ENCODE measurements at places on chromosomes 4 and X.

- DNase-seq: no peak
These were observed 350.3 kb downstream of the STIM2 start for GRCh38 chr4:27210956-27211355.

DNA sequence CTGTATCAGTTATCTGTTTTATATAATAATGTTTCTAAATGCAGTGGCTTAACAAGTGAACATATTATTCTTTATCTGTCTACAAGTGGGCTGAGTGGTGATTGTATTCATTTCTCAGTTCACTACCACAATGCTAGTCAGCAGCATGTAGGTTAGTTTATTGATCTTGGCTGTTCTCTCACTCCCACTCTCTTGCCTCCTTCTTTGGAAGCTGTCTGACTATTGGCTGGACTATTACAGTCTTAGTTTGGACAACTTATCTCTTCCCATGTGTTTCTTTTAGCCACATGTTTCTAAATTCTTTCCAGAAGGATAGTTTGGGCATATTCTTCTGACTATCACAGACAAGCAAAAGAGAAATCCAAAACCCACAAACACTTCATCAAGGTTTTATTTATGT, 459.5 kb upstream of the AGA start:
- no peak for DNase-seq

DNA sequence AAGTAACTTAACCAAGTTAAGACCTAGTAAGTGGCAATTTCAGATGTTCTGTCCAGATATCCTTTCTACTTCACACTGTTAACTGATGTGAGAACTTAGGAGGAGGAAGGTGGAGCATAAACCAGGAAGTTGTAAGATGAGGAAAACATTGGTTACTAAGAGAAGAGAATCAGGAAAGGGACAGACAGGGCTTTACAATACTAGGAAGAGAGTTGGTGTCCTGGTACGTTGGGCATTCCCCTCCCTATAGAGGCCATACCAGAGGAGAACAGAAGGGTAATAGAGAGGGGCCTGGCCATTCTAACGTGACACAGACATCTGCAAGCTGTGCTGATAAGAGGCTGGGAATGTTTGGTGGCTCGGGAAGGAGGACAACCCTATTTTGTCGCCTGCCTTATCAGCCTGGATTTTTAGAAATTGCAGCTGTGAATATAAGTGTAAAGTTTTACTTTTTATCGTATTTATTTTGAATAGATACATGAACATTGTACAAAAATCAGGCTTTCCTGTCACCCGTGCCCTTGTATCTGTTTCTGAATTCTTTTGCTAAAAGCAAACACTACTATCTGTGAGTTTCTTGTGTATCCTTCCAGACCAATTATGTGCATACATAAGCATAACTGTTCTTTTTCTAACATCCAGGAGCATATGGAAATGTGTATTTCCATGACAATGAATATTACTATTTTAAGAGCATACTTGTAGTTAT, 53.5 kb upstream of the HPRT1 start:
- peak; percentile 38 for DNase-seq

DNA sequence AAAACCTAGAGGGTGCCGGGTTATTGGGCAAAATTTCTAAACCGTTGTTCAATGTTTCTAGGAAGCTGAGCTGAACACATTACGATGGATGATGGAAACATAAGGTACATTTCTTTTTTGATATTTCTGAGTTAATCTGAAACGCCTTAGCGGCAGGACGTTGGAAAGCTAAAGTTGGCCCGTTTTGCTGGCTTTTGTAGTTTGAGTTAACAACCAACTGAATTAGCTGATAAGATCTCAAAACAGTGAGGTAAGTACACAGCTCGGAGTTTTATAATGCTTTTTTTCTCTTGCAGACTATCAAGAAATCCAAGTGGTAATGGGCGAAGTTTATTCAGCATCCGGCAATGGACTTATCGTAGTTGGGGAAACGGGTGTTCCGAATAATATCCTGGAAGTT, 73.5 kb downstream of the PRSS12 start:
- no peak for DNase-seq

DNA sequence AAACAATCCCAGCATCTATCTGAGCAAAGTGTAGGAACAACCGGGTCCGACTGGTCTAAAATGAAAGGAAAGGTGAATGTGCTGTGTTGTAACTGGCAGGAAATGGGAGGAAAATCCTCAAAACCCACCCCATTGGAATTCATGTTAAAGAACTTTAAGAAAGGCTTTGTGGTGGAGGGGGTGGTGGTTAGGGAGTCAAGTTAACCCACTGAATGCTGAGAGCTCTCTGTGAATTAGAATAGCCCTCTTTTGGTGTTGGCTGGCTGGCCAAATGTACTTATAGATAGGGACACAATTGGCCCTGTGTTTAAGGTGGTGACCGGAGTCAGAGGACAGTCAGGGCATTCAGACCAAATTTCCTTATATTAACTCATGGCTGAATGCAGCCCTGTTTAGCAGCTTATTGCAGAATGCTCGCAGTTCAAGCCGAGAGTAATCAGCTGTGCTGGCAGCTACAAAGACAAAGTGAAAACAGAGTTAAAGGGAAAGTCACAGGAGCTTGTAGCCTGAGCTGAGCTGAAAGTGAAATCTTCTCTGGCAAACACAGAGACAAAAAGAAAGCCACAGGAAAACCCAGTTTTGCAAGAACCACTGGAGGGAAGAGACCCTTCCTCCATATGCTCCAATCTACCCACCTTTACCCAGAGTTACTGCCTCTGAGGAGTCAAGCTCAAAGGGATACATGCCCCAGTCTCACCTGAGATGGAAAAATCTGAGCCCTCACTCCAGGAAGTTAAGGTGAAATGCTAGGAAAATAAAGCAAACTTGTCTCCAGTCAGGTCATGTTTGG, 38.5 kb upstream of the UGT2B7 start:
- no peak for DNase-seq

DNA sequence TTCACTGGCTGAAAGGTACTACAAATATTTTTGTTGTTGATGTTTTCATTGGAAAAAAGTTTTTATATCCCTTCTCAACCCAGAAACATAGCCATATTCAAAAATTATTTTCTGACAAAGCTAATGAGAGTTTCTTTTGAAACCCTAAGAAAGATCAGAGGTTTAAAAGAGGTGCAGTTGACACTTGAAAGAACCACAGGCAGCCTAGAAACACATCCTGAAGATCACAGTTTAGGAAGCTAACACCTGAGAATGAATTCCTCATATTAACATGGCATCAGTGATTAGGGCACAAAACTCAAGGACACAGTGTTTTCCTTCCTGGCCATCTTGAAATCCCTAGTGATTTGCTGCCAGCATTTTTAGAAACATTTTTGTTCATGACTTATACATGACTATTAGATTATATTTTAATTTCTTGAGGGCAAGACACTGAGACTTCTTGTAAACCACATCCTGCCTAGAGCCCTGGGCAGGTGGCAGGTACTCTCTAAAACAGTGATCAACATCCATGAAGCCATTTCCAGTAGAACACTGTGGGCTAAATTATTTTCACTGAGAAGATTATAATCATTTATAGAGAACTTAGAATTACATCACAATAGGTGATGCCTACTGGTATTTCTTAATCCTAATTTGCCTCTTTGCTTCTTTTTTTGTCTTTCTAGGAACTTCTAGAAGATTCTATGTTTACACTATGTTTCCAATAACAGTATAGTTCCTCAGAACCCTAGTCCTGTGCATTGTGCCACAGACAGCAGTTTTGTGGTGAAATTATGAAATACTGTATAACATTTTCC, 80.0 kb downstream of the ARSJ start:
- peak; percentile 42 for DNase-seq

GRCh38 chrX:5915783-5916182, 312.9 kb downstream of the NLGN4X start:
- DNase-seq: no peak

DNA sequence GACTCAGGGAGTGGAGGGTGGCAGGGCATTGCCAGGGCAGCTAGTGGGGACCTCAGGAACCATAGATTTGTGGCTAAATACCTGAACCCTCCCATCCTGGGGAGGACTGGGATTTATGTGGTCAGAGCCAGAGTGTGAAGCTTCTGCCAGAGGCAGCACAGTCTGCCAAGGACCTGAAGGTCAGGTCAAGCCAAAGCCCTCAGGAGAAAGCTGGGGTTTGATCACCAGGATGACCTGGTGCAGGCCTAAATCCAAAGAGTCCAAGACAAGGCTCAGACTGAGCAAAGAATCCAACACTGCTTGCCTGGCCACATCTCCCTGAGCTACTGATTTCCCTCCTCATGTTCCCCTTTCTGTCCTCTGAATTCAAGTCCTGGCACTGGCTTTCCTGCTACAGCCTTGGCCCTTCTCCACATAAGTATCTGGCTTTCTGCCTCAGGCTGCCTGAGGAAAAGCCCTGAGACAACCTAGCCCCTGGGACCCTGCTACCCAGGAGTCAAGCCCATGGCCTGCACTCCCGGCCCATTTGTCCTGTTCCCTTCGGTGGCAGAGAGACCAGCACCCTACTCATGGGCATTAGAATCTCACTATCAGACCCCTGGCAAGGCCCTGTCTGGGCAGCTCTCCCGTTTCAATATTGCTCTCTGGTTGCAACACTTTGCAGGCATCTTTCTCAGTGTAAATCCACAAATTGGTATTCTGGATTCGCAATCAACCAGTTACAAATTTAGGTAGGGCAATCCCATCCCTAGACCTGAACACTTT, 39.3 kb upstream of the SLC25A43 start:
- no peak for DNase-seq

DNA sequence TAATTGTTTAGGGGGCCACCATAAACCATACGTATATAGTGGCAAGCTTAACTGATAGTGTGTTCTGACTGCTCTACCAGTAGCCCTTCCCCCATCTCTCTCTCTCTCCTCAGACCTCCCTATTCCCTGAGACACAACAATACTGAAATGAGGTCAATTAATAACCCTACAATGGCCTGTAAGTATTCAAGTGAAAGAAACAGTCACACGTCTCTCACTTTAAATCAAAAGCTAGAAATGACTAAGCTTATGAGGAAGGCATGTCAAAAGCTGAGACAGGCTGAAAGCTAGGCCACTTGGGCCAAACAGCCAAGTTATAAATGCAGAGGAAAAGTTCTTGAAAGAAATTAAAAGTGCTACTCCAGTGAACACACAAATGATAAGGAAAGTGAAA, 78.0 kb downstream of the PRDM5 start:
- DNase-seq: no peak

- DNase-seq: no peak
These were observed 38.7 kb upstream of the DCLK2 start for GRCh38 chr4:150039274-150040127.

- no peak for DNase-seq
These were observed 44.8 kb downstream of the SMARCA1 start for GRCh38 chrX:129478516-129478915.

- DNase-seq: no peak
These were observed 14.8 kb upstream of the PPARGC1A start for GRCh38 chr4:23904639-23905071.

GRCh38 chr4:83418211-83418610, 37.4 kb downstream of the HELQ start:
- DNase-seq: no peak

GRCh38 chrX:11363069-11363594, 69.9 kb downstream of the AMELX start:
- DNase-seq: peak; percentile 45

- no peak for DNase-seq
These were observed 721.7 kb downstream of the PCDH18 start for GRCh38 chr4:136810626-136811025.

DNA sequence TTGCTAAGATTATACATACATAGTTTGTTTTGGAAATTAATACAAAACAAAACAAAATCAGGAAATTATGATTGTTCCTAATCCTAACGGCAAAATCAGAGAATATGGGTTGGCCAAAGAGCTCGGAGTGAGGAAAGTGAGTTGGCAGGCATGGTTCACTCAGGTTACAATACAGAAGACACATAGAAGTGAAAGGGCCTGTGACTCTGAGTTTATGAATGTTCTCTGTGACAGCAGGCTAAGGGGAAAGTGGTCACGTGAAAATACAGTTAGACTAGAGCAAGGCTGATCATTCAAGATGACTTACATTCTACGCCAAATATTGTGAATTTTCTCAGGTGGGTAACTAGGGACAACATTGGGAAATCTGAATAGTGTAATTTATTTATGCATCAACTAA, 1001.3 kb downstream of the CCSER1 start:
- DNase-seq: no peak

GRCh38 chr4:10490996-10491395, 33.8 kb upstream of the ZNF518B start:
- no peak for DNase-seq

DNA sequence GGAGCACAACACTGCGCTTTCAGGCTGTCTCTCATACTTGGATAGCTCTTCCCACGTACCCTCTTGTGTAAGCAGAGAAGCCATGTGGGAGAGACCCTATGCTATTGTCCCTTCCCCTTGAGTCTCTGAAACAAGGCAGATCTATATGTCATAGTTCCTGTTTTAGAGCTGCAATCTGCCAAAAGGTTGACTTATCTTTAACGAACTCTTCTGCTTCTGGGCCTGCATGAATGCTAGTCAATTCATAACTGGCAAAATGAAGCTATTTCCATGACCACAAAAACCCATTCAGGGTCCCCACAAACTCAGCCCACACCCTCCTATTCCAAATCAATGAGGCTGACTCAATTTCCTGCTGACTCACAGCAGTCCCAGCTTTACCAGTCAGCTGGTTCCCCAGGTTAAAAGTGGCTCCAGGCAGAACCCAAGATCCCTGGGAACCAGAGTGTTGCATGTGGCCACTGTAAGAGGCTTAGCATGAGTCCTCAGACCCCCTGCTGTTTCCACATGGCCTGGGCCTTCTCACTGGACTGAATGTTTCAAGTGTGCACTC, 25.3 kb upstream of the SOD3 start:
- DNase-seq: peak; percentile 43

GRCh38 chrX:19865567-19866363, 21.6 kb downstream of the SH3KBP1 start:
- peak; percentile 50 for DNase-seq

GRCh38 chrX:119389871-119390501, 9.2 kb upstream of the SLC25A43 start:
- DNase-seq: no peak

- no peak for DNase-seq
These were observed 28.2 kb downstream of the ATP8A1 start for GRCh38 chr4:42628740-42629139.

GRCh38 chr4:88018466-88018865, 11.0 kb downstream of the PKD2 start:
- DNase-seq: no peak

- DNase-seq: peak; percentile 16
These were observed 8.6 kb upstream of the ZXDA start for GRCh38 chrX:57918750-57919436.

GRCh38 chr4:156606554-156607477, 364.8 kb downstream of the PDGFC start:
- no peak for DNase-seq

Measured in inflammatory macrophage treated with lipopolysaccharide for 1 hour (primary cell).